ENCODE measurements at places on chromosomes 1 and 21.

DNA sequence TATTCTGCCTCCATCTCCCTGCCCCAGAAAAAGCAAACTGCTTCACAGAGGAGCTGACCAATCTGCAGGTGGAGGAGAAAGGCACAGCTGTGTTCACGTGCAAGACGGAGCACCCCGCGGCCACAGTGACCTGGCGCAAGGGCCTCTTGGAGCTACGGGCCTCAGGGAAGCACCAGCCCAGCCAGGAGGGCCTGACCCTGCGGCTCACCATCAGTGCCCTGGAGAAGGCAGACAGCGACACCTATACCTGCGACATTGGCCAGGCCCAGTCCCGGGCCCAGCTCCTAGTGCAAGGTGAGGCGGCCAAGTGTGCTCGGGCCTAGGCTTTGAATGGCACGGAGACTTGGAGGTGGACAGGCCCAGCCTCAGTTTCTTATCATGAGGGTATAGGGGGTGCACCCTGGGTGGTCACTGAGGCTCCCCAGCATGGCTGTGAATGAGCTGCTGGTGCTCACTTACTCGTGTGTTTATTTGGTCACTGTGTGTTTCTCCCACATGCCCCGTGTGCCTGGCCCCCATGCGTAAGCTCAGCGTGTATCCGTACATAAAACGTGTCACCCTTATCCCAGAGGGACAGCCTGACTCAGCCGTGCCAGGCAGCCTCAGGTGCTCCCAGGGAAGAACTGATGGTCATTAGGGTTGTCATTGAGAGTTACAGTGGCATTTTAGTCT lies 75.8 kb downstream of the OBSCN start:
- no peak for DNase-seq

GRCh38 chr1:100606438-100606837 lies 68.5 kb downstream of the GPR88 start:
- peak; percentile 27 for DNase-seq

- DNase-seq = no peak
Measured at GRCh38 chr1:29247571-29248273, 11.4 kb downstream of the PTPRU start.

- DNase-seq = no peak
Measured at GRCh38 chr21:34690041-34690792, 21.4 kb downstream of the CLIC6 start.

- peak; percentile 97 for DNase-seq
Measured at GRCh38 chr1:206050655-206051235, 2.2 kb upstream of the RHEX start.

- DNase-seq = no peak
Measured at GRCh38 chr1:22800629-22801028, 90.0 kb downstream of the EPHB2 start.

Measured in NB4 (cell line).